H9 (cell line): ENCODE measurements at places on chromosomes 5 and 9.

DNA sequence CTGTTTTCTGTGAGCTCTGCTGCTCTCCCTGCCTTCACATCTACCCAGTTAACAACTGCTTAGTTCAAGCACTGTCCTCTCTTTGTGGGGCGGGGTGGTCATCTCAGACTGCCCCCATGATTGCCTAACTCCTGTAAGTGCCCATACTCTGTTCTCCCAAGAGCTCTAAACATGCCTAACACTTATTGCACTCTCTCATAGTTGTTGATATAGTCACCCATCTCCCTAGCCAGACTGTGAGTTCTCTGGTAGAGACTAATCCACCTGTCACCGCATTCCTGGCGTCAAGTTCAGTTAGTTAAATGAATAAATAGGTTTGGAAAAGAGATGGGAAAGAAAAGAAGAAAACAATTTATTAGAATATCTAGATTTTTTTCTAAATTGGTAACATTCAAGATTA, 18.3 kb upstream of the MUSK start:
- no peak for DNase-seq

DNA sequence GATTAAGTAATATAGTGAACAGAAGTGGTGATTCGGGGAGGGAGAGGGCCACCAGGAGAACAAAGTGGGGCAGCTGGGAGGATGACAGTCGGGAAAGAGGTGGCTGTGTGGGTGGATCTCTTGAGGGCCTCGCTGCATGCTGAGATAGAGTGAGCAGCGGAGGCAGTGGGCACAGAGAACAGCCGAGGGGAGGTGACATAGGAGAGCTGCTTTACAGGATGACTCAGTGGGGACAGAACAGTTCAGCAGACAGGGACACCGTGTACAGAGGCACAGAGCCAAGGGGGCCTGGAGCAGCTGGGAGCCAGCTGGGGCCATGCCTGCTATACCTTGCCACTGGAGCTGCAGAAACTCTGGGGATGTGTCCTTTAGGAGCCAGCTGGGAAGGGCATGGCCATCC, 273.9 kb downstream of the GADD45G start:
- DNase-seq = no peak

DNA sequence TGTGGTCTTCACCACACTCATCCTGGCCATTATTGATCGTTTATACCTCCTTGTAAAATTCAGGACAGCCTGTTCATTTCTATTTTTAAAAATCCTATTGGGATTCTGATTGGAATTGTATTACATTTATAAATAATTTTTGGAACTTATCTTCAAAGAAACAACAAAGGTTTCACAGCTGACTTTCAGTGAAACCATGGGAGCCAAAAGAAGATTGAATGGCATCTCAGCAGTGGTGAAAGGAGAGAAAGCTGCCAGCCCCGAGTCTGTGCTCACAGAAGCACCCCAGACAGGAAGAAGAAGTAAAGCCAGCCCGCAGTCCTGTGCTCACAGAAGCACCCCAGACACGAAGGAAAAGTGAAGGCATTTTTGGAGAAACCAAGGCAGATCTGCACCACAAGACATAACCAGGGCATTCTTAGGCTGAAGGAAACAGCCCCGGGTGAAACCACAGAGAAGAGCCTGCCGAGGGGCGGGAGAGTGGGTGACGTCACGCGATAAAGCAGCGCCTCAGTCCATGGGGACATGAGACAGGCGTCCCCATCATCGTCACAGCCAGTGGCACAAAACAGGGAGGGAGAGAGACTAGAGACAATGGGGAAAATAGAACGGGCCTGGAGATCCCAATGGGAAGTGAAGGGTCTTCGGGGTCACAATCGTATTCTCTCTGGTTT, 42.5 kb upstream of the SLC9A3 start:
- no peak for DNase-seq

GRCh38 chr9:93574091-93574899, 2.1 kb upstream of the PHF2 start:
- DNase-seq = no peak

- no peak for DNase-seq
These were observed 754.7 kb downstream of the DTWD2 start for GRCh38 chr5:118233606-118234005.

GRCh38 chr5:124932791-124933600, 186.6 kb upstream of the ZNF608 start:
- DNase-seq = no peak

- no peak for DNase-seq
These were observed 547.3 kb upstream of the C9orf72 start for GRCh38 chr9:28120626-28121025.

GRCh38 chr5:100762108-100762507, 141.0 kb downstream of the ST8SIA4 start:
- no peak for DNase-seq

DNA sequence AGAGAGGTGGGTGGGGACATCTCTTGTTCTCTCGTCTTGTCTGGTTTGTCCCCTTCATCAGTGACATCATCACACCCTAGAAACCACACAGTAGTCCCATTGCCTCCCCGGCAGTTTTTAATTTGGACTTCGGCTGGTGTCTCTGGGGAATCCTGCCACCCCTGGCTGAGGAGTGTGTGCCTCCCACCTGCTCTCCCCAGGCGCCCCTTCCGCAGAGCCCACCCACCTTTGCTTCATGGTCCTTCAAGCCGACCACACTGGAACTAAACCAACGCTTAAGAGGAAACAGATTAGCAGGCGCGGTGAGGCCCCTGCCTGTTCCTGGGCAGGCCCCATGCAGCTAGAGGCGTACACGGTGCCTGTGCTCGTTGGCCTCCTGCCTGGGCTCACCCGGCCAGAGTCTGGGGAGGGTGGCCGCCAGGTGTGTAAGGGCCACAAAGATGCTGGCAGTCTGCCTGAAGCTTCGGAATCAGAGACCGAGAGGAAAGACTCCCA, 107.6 kb upstream of the SPRY4 start:
- no peak for DNase-seq

DNA sequence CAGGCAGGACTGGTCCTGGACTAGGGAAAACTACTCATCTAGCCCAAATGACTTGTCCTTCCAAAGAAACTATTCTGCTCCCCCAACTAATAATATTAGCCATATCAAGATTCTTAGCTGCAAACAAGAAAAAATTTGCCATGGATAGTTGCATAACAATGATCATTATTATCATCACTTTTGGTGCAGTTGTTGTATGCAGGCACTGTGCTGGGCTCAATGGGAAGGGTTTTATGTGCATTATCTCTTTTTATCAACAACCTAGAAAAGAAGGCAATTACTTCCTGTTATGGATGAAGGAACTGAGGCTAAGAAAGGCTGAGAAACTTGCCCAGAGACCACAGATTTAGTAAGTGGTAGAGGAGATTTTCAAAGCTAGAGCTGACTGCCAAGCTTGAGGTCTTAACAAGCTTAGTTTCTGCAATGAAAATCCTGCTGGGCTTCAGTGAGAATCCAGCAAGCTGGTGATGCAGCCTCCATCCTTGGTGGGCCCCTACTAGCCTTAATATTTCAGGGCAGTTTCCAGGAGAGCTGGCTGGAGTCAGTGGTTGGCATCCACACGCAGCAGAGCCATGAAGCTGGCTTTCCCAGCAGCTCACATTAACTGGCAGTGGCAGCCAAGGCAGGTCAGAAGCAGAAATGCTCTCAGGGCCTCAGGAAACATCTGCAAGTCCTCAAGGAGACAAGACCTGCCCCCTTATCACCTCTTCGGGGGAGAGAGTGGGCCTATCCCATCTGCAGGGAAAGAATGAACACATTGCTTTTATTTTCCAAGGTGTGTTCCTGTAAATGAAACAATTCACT, 20.5 kb upstream of the MEGF9 start:
- no peak for DNase-seq

DNA sequence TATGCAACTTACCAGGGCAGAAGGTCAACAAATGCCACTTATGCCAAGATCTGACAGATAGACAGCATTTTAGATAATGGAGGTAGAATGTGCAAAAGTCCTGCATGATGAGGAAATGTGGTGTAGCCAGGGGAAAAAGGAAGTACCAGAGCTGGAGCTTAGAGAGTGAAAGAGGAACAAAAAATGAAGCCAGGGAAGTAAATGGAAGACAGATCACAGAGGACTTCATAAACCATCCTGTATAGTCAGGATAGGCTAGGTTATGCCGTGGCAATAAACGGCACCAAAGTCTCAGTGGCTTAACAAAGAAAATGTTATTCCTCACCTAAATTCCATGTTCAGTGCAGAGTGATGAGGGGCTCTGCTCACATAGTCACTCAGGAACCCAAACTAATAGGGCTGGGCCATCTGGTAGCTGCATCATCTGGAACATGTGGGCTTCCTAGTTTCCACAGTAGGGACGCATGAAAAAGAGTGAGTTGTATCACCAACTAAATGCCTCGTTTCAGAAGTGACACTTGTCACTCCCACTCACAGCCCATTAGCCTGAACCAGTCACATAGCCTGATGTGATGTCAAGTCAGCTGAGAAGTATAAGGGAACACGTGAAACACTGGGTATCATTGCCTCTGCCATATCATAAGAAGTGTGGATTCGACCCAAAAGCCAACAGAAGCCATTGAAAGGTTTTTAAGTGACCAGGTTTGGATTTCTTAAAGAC, 70.3 kb downstream of the SH3RF2 start:
- no peak for DNase-seq

DNA sequence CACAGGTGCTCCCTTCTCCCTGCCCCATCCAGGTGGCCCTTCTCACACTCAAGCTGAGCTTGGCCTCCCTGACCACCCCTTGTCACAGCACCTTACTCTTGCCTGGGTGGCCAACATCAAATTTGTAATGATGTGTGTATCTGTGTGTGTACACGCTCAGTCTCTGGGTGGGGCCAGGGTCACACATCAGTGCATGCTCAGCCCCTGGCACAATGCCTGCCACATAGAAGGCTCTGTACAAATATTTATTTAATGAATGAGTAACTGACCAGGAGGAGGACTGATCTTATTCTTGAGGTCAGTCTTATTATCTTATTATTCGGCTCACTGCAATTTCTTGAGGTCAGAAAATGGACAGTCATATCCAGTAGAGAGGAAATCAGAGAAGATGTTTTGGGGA, 41.3 kb upstream of the HAND1 start:
- no peak for DNase-seq

- DNase-seq = no peak
These were observed 26.5 kb downstream of the WNK2 start for GRCh38 chr9:93210324-93210973.
